Cortex of kidney (tissue), 1 donor: ENCODE measurements at places on chromosomes 3 and 15.

GRCh38 chr15:56040081-56041035 is 46.9 kb upstream of the NEDD4 start:
- no peak for DNase-seq

- no peak for DNase-seq
Measured at GRCh38 chr15:69094124-69094921, 66.1 kb upstream of the GLCE start.

DNA sequence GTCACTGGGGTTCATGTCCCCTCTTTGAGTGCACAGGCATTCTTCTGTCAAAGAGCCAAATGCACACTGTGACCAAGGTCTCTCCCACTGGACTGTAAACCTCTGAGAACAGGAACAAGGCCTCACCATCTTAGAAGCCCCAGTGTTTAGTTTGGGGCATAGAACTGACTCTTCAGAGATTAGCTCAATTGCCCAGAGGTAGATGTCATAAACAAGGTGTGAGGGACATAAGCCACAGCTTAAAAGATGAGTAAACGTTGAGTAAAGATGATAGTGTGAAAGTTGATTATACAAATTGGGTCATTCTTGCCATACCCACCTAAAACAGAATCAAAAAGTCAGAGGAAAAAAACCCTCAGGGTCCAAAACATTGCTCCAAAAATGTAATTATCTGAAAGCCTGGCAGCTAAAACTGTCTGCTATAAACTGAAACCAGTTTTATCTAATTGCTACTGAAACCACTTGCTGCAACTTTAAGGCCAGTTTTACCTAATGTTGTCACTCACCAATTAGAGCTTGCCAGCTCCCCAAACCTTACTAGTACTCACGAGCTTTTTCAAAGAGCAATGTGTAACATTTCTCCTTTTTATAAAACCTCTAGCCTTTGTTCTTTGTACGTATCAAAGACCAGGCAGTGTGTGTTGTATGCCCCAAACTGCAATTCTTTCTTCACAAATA is 415.2 kb downstream of the RAP2B start:
- DNase-seq, result no peak

GRCh38 chr15:40992825-40993224 is 39.6 kb downstream of the CHAC1 start:
- DNase-seq, result no peak

GRCh38 chr15:50315814-50316630 is 39.0 kb downstream of the GABPB1 start:
- no peak for DNase-seq

- no peak for DNase-seq
Measured at GRCh38 chr3:39506863-39507262, 39.4 kb downstream of the MOBP start.

- no peak for DNase-seq
Measured at GRCh38 chr3:42256135-42256819, 9.7 kb downstream of the CCK start.

- DNase-seq, result no peak
Measured at GRCh38 chr3:44323341-44323955, 15.1 kb upstream of the TCAIM start.

GRCh38 chr15:80982839-80983238 is 6.8 kb downstream of the MESD start:
- DNase-seq, result no peak

DNA sequence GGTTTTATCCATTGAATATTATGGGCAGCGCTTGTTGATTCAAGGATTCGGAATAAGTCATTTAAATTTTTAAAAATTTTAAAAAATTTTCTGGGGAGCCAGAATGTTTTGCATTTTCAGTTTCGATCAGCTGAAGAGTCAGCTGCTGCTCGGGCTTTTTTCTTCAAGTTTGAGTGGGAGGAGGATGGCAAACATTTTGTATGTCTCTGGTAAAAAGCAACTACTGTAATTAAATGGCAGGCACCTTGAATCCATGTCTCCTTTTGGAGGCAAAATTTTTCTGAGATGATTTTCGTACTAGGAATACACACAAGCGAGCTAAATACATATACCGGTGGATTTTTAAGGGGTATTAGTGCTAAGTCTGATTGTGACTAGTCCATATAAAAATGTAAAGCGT is 612 bp downstream of the C3orf38 start:
- no peak for DNase-seq

DNA sequence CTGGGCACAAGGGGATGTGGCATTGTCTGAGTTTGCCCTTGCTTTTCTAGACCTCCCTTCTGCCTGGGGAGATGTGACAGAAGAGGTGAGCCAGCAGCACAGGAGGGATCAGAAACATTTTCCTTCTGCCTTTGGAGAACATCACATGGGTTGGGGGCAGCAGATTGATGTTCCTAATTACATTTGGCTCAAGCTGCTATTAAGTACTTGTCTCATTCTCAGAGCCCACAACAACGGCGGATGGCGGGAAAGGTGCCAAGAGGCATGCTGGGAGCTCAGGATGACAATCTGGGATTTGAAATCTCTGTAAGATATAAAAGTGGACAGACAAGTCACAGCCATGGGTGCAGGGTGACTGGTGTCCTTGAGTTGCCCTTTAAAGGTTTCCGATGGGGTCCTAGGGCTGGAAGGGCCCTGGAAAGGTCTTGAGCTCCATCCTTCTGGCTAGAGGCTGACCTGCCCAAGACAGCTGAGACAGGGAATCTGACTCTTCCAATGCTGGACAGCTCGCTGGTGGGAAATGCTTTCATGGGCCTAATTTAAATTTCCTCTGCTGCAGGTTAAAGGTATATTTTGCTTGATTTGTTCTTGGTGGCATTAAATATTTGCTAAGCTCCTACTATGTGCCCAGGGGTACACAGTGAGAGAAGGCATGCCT is 2.4 kb upstream of the CORO2B start:
- no peak for DNase-seq

DNA sequence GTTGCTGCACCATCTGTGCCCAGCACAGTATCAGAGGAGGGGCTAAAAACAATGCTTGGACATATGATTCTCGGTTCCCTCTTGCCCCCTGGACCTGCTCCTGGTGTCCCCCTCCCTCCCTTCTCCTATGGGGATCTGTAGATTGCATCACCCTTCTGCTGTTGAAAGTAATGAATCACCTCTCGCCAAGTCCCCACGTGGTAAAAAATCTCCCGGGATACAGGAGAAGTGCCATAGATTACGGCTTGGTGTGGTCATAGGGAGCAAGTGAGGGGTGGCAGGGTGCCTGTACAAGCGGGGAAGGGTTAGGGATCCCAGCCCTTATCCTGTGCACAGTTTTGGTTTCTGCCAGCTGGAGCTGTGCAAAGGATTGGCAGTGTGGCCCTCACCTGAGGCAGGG is 37.7 kb downstream of the AMOTL2 start:
- DNase-seq, result no peak

GRCh38 chr3:119627461-119627860 is 29.8 kb downstream of the PLA1A start:
- no peak for DNase-seq

- no peak for DNase-seq
Measured at GRCh38 chr15:38862099-38862498, 297.5 kb upstream of the RASGRP1 start.

- no peak for DNase-seq
Measured at GRCh38 chr15:100204771-100205170, 137.0 kb downstream of the ADAMTS17 start.

GRCh38 chr15:90617668-90618097 is 88.0 kb downstream of the CRTC3 start:
- DNase-seq, result no peak

DNA sequence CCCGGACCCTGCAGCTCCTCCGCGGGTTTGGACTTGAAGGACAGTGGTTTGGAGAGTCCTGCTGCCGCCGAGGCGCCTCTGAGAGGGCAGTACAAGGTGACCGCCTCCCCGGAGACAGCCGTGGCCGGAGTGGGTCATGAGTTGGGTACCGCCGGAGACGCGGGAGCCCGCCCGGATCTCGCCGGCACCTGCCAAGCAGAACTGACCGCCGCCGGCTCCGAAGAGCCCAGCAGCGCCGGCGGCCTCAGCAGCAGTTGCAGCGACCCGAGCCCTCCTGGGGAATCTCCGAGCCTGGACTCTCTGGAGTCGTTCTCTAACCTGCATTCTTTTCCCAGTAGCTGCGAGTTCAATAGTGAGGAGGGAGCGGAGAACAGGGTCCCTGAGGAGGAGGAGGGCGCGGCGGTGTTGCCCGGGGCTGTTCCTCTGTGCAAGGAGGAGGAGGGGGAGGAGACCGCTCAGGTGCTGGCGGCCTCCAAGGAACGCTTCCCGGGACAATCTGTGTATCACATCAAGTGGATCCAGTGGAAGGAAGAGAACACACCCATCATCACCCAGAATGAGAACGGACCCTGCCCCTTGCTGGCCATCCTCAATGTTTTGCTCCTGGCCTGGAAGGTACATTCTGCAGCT is 634 bp downstream of the MINDY2 start:
- peak; percentile 52 for DNase-seq

GRCh38 chr3:186670155-186670554 is 4.3 kb downstream of the HRG start:
- no peak for DNase-seq

DNA sequence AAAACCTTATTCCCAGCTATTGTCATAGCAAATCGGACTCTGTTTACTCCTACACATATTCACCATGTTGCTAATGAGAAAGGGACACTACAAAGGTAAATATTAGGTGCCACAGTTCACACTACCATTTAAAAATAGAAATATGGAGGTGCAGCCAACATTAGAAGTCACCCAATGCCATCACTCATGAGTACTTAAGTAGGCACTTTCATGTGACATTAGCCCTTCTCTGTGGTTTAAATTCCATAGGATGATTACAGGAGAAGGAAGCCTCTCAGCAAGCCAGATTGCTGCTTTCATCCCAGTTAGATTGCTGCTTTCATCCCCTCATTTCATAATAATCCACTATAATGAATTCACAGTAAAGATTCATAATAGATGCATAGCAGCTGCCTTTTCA is 376.8 kb upstream of the ALCAM start:
- DNase-seq, result no peak

- DNase-seq, result no peak
Measured at GRCh38 chr3:9074079-9074478, 110.8 kb upstream of the RAD18 start.

DNA sequence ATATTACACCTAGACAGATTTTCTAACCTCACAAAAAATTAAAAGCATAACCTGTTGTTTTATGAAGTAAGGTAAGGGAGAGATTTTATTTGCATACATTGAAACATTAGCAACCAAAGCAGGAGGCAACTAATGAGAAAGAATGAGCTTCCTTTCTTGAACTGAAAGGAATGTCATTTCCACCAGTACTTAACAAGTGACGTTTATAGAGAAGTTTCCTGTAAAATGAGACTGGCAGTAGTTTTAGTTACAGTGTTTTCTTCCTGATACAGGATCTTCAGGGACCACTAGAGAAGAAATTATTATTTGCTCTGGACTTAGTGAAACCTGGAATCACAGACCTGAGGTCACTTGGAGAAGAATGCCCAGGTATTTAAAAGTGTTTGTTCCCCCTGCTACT is 27.4 kb upstream of the FRMD5 start:
- DNase-seq, result no peak

GRCh38 chr3:124250053-124250452 is 258.1 kb upstream of the ROPN1 start:
- no peak for DNase-seq

- DNase-seq, result no peak
Measured at GRCh38 chr3:9770276-9770812, 597 bp upstream of the CAMK1 start.

DNA sequence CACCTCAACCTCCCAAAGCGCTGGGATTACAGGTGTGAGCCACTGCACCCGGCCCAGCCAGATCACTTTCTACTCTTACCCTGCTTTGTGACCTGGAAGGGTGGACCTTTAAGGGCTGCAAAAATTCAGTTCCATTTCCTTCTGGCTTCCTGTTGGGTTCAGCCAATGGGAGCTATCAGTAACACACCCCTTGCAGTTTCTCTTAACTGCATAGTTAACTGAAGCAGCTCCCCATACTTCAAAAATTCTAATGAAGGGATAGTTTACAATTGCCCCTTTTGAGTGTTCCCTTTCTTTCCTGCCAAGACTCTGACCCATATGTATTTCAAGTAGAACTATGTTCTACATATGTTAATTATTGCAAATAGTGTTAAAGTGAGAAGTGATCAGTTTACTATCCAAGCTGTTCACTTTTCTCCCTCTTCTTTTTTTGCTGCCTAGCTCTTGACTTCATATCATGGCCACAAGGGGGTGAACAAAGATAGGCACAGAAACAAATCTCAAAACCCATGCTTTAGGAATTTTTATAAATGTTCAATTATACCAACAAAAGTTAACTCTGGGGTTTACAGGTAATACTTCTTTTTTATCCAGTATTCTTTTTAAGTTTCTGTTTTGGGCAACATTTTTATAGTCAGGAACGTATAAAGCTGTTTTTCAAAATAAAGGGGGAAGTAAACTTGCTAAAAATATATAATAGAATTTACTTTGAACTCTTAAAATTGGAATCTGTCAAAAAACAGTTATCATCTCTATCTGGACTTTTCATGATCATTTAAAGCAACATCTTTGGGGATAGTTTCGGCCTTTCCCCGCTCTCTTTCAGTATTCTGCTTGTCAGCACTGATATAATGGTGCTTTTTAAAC is 8.1 kb downstream of the PGBD4 start:
- DNase-seq, result no peak

- no peak for DNase-seq
Measured at GRCh38 chr15:42185801-42186200, 22.3 kb downstream of the VPS39 start.

- DNase-seq, result no peak
Measured at GRCh38 chr3:19539518-19540392, 391.4 kb downstream of the KCNH8 start.

DNA sequence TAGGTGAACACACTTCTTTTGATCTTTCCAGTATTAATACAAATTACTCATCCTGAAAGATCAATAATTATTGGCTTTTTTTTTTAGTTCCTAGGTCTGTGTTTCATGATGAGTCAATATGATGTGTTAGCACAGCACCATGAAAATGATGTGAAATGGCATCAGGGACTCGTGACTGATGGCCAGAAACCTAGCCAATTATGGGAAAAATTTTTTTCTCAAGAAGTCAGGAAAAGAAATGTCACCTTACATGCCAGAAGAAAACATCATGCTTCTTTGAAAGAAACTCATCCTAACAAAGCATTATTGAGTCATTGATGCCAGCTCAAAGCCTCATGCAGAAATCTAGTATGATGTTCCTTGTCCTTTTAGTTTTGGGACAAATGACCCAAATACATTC is 468.3 kb upstream of the CBLB start:
- DNase-seq, result no peak

- no peak for DNase-seq
Measured at GRCh38 chr15:96184297-96184696, 146.2 kb upstream of the NR2F2 start.

GRCh38 chr3:13530241-13531009 is 18.5 kb upstream of the FBLN2 start:
- DNase-seq, result no peak

DNA sequence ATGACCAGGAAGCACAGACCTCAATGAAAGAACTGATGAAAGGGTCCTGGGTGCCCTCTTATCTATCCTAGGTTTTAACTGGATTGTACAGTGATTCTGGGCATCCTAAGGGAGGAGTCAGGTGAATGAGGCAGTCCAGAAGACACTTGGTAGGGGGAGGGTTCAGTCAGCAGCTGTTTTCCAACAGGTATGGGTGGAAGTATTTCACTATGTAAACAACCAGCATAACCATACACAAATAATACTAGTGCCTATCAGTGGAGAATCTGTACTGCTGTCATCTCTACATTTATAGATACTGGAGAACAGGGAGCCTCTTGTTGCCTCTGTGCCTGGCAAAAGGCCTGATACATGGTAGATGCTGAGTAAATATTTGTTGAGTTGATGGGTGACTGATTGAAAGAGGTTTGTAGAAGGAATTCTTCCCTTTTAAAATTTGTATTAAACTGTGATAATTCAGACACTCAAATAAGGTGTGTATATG is 328.5 kb downstream of the RBMS3 start:
- DNase-seq, result no peak
